Vein endothelial cell (primary cell): ENCODE measurements at places on chromosomes 2 and 18. TPM values are rescaled to one million over a fixed set of nuclear protein-coding genes. Genes with fewer than 3 reads are reported as not detected.

The TUBB8B gene
- total RNA-seq = not detected in 2 replicates

The KLHL41 gene
- total RNA-seq = 0.19 TPM in 1 of 2 replicates, not detected in the other

The SCN3A gene
- not detected in 2 replicates for total RNA-seq

The NEU2 gene
- not detected in 2 replicates for total RNA-seq

The FBXO48 gene
- 0.33 and 0.48 TPM in 2 replicates for total RNA-seq

The BCL11A gene
- 0.33 and 0.38 TPM in 2 replicates for total RNA-seq

The SULT1C3 gene
- total RNA-seq = not detected in 2 replicates

The TBR1 gene
- under 0.01 and 0.10 TPM in 2 replicates for total RNA-seq

The CYTIP gene
- not detected in 2 replicates for total RNA-seq

The OTOF gene
- total RNA-seq = 1.4 and 2.3 TPM in 2 replicates

The INSIG2 gene
- total RNA-seq = 14.8 and 15.0 TPM in 2 replicates

The VIT gene
- 1.3 and 3.2 TPM in 2 replicates for total RNA-seq

The PSTPIP2 gene
- total RNA-seq = 5.3 and 5.6 TPM in 2 replicates

The RIT2 gene
- not detected in 2 replicates for total RNA-seq

The CCDC141 gene
- under 0.01 and 0.10 TPM in 2 replicates for total RNA-seq

The TEKT4 gene
- not detected in 2 replicates for total RNA-seq

The APLF gene
- 4.2 and 5.6 TPM in 2 replicates for total RNA-seq

The MAP3K19 gene
- total RNA-seq = not detected in 2 replicates

The CPS1 gene
- 4.3 and 4.9 TPM in 2 replicates for total RNA-seq

The BMP10 gene
- 0.33 TPM in 1 of 2 replicates, not detected in the other for total RNA-seq

The DPP10 gene
- not detected in 2 replicates for total RNA-seq

The CFAP53 gene
- total RNA-seq = under 0.01 and 0.10 TPM in 2 replicates

The KIF5C gene
- 0.29 and 0.33 TPM in 2 replicates for total RNA-seq

The CRYGC gene
- total RNA-seq = not detected in 2 replicates

The CCDC85A gene
- 6.2 and 15.1 TPM in 2 replicates for total RNA-seq

The PSMA8 gene
- not detected in 2 replicates for total RNA-seq

The ST6GAL2 gene
- total RNA-seq = 0.57 and 0.65 TPM in 2 replicates

The PLEK gene
- under 0.01 and 0.10 TPM in 2 replicates for total RNA-seq

The RAX gene
- not detected in 2 replicates for total RNA-seq

The IL36A gene
- not detected in 2 replicates for total RNA-seq

The NTSR2 gene
- not detected in 2 replicates for total RNA-seq

The POMC gene
- 0.29 and 0.98 TPM in 2 replicates for total RNA-seq

The CDH20 gene
- total RNA-seq = not detected in 2 replicates

The CLEC4F gene
- not detected in 2 replicates for total RNA-seq

The HOXD1 gene
- total RNA-seq = 16.6 and 26.8 TPM in 2 replicates

The B4GALT6 gene
- 11.4 and 17.1 TPM in 2 replicates for total RNA-seq

The NAGK gene
- 46.1 and 51.6 TPM in 2 replicates for total RNA-seq

The SDC1 gene
- total RNA-seq = 3.9 and 5.9 TPM in 2 replicates
